ENCODE measurements at places on chromosomes 12 and 14.
A peak's percentile ranks its signal among the peaks of the same experiment; 100 is the strongest.

DNA sequence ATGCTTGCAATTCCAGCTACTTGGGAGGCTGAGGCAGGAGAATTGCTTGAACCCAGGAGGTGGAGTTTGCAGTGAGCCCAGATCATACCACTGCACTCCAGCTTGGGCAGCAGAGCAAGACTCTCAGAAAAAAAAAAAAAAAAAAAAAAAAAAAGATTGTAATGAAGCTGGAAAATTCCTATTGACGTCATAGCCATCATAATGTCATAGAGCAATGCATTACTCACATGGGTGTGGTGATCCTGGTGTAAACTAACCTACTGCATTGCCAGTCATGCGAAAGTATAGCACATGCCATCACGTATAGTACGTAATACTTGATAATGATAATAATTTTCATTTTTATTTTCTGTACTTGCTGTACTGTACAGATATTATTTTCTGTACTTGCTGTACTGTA, 42.7 kb upstream of the NID2 start:
- DNase-seq: no peak

DNA sequence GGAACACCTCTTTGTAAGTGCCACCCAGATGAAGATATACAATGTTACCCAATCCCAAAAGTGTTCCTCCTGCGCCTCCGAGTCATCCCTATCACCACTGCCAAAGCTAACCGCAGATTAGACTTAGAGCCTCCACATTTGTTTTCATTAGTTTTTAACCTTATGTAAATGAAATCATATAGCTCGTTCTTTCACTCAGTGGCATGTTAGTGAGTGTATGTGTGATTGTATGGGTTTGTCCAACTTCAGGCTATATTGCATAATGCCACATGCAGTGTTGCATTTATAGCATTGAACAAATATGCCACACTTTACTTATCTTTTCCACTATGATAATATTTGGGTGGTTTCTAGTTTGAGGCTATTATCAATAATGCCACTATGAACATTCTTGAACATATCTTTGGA, 18.0 kb downstream of the MAP1LC3B2 start:
- peak; percentile 61 for DNase-seq

- DNase-seq: peak; percentile 17
Measured at GRCh38 chr14:72723858-72724530, 169.9 kb downstream of the DPF3 start.

GRCh38 chr14:38238332-38238731, 17.6 kb downstream of the CLEC14A start:
- DNase-seq: no peak

- DNase-seq: no peak
Measured at GRCh38 chr14:63088865-63089264, 43.6 kb upstream of the KCNH5 start.

GRCh38 chr14:49962621-49963020, 69.7 kb downstream of the ARF6 start:
- DNase-seq: no peak

DNA sequence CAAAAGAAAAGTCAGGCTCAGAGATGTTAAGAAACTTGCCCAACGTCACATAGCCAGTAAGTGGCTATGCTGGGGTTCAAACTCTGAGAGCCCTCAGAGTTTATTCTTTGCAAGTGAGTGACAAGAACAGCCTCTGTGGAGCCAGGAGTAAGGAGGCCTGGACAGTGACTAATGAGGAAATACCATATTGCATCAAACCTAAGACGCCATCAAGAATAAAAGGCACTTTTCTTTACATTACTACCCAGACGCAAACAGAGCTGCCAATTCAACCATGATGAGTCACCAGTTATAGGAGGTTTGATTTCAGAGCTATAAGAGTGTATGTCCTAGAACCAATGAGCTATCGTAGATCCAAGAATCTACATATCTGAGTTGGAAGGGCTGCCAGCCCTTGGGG, 9.4 kb downstream of the TNFRSF1A start:
- DNase-seq: no peak

DNA sequence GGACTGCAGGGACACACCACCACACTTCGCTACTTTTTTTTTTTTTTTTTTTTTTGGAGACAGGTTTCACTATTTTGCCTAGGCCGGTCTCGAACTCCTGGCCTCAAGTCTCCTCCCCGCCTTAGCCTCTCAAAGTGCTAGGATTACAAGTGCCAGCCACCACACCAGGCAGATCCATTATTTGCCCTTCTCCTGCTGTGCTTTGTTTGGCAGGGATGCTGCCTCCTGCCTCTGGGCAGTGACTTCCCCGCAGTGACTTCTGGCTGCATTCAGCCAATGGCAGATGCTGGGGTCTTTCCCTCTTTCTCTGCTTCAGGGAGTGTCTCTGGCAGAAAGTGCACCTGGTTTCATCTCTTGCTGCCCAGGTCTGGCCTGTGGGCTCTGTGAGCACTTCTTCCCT, 6.7 kb upstream of the MORN3 start:
- no peak for DNase-seq

GRCh38 chr12:51677284-51677968, 86.4 kb downstream of the SCN8A start:
- no peak for DNase-seq

- peak; percentile 19 for DNase-seq
Measured at GRCh38 chr14:55277972-55278740, 6.9 kb downstream of the FBXO34 start.

GRCh38 chr12:90899456-90900182, 55.4 kb downstream of the CCER1 start:
- DNase-seq: no peak

GRCh38 chr14:98871796-98872195, 400.2 kb downstream of the BCL11B start:
- DNase-seq: no peak

GRCh38 chr12:118346895-118347294, 25.8 kb downstream of the TAOK3 start:
- peak; percentile 87 for DNase-seq

GRCh38 chr12:110042264-110042663, 6.1 kb downstream of the C12orf76 start:
- no peak for DNase-seq

GRCh38 chr12:83432176-83432719, 745.5 kb downstream of the TMTC2 start:
- no peak for DNase-seq

GRCh38 chr12:53201639-53202038, 5.4 kb downstream of the ITGB7 start:
- no peak for DNase-seq

DNA sequence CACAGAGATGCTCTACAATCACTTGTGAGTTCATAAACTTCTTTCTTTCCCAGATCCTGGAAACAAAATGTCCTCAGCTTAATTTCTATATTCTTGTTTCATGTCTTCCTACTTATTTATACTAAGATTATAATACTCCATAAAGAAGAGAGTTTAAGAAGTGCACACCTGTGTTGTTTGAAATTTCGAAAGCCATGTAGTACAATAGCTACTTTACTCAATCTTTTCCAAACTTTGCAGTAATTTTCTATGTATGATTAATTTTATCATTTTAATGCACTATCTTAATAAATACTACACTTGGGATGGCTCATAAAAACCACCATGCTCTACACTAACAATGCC, 300 bp upstream of the TTC5 start:
- DNase-seq: no peak

- no peak for DNase-seq
Measured at GRCh38 chr12:106907846-106908245, 47.9 kb upstream of the TMEM263 start.

DNA sequence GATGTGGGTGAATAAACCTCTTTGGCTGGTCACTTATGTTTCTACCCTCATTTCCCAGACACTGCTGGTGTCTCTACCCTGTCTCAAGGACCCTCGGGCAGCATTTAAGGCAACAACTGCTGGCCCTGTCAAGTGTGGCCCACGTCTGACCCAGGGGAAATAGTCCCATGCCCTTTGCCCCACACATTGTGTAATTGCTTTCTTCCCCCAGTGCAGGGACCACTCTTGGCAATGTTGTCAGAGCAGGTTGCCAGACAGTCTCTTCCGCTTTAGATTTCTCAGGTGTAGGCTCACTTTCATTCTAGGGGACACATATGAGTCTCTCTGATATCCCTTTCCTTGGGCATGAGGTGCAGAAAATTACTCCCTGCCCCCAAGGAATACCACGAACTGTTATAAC, 216.7 kb downstream of the TMEM117 start:
- no peak for DNase-seq

DNA sequence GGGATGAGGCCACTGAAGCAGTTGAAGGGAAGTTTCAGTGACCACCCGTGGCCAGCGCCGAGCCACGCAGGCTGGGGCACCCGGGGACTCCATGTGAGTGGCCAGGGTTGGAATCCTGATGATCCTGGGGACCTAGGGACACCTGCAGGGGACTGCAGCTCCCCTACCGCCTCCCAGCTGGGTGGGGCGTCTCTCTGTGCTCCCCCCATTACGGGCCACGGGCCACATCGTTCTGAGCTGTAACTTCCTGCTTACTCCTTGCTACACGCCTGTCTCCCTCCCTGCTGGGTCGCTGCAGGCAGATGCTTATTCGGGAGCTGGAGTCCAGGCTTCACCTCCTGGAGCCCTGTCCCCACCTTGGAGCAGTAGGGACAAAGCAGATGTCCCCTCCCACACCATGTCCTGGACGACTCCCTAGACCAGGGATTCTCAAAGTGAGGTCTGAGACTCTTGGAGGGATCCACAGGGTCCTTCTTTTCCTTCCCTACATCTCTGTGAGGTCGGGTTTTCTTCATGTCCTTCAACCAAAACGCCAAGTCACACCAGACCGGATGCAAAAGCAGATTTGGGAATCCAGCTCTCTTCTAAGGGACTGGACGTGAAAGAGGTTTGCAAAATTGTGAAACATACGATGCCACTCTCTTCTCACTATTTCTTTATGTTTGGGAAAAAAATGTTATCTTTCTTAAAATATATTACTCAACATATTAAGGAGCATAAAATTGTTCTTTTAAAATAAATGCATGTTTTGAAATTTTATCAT, 85.9 kb upstream of the NCOR2 start:
- DNase-seq: peak; percentile 48

DNA sequence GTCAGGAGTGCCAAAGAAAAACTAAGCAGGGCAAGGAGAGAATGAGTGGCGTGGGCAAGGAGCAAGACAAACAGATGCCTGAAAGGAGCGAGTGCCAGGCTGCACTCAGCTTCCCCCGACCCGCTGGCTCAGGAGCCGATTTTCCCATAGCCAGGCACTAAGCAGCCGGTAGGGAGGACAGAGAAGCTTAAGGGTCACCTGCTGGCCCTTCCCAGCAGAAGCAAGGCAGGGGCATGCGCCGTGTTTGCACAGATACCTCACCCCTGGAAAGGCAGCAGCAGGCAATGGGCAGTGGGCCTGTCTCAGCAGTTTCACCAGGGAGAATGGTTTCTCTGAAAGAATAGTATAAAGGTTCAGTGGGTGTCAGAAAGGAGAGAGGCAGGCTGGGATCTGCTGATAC, 104.9 kb upstream of the FKBP4 start:
- DNase-seq: no peak

All from OCI-M1 (cell line).